Osteoblast (primary cell): ENCODE measurements at places on chromosomes 5 and 9.

- peak overlapping the region; percentile 80 for H3K27ac ChIP-seq
- peaks cover 27% of the 10 kb centered on the region for H3K4me1 ChIP-seq
- peaks cover 57% of the 10 kb centered on the region for H3K36me3 ChIP-seq
- peak overlapping the region; percentile 42 for H3K4me3 ChIP-seq
Measured at GRCh38 chr9:127828262-127829031, 25.8 kb downstream of the FPGS start.

DNA sequence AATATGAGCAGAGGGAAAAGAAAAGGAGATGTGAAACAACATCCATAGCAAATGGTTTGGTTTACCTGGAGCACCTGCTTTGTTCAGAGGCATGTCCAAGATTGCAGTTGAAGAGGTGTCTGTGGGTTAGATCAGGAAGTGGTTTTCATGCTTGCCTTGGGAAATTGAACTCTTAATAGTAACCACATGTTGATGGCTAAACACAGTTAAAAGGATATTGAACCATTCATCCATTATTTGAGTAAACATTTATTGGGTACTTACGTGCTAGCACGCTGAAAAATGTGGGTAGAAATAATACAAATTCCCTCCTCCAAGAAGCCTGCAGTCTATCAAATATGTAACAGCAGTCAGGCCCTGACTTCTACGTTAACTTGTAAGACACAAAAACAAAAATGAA lies 235.7 kb upstream of the TNC start:
- DNase-seq, result no peak
- no peak overlapping the region for H3K4me3 ChIP-seq
- peaks cover 23% of the 10 kb centered on the region for H3K4me1 ChIP-seq
- no peaks in the 10 kb centered on the region for H3K36me3 ChIP-seq

DNA sequence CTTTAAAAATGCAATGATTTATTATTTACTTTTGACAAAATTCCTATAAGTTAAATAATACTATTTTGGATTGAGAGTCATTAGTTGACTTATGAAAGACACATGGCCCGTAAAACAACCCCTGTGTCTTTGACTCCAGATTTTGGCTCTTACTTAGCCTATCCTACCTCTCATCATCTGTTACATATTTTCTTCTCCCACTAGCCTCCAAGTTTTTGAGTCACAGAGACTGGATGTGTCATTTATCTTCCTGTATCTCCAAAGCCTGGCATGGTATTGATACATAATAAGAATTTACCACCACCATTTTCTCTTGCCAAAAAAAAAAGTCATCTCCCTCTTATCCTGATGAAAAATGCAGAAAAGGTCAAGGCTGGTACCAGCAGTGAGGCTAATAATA lies 99.9 kb downstream of the GABRB2 start:
- no peak for DNase-seq
- H3K27me3 ChIP-seq, result no peaks in the 10 kb centered on the region
- no peak overlapping the region for H3K27ac ChIP-seq
- H3K4me3 ChIP-seq, result no peak overlapping the region
- H3K36me3 ChIP-seq, result no peaks in the 10 kb centered on the region

- DNase-seq, result peak; percentile 73
- peaks cover 11% of the 10 kb centered on the region for H3K4me1 ChIP-seq
- peaks cover 19% of the 10 kb centered on the region for H3K36me3 ChIP-seq
- no peaks in the 10 kb centered on the region for H3K27me3 ChIP-seq
- no peak overlapping the region for H3K4me3 ChIP-seq
Measured at GRCh38 chr5:53095931-53096525, 13.5 kb downstream of the MOCS2 start.
